NCI-H2081 treated with DMSO at 0.1 percent for 48 hours (cell line): ENCODE measurements at places on chromosomes 5 and 9.

DNA sequence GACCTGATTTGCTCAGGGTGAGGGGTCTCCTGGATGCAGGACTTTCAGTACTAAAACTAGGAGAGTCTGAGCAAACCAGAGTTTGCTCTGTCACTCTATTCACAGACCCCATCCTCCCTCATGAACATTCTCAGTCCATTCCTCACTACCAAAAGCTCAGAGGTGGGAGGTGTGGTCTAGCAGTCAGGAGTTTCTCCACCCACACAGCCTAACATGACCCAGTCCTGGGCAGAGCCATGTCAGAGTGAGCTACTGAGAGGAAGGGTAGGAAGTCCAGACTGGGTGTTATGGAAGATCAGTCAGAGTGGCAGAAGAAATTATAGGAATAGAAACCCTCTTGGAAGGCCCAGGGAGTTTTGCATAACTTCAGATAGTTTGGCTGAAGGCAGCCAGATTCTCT, 113.3 kb upstream of the GRAMD2B start:
- DNase-seq, result no peak

- no peak for DNase-seq
These were observed 661 bp upstream of the SLC25A51 start for GRCh38 chr9:37904445-37905130.

GRCh38 chr9:15642369-15642962, 89.6 kb downstream of the CCDC171 start:
- peak; percentile 50 for DNase-seq

- no peak for DNase-seq
These were observed 691.2 kb upstream of the CDH6 start for GRCh38 chr5:30502277-30502676.

- DNase-seq, result peak; percentile 79
These were observed 29.3 kb upstream of the NDFIP1 start for GRCh38 chr5:142079306-142079721.

- DNase-seq, result no peak
These were observed 282.6 kb downstream of the ZNF608 start for GRCh38 chr5:124463851-124464250.

GRCh38 chr9:98017306-98017705, 34.2 kb downstream of the ANP32B start:
- no peak for DNase-seq

- no peak for DNase-seq
These were observed 49.7 kb upstream of the FNIP1 start for GRCh38 chr5:131846536-131846935.

GRCh38 chr5:138489683-138490061, 24.4 kb downstream of the EGR1 start:
- DNase-seq, result no peak

GRCh38 chr9:137321726-137322361, 19.8 kb upstream of the NRARP start:
- DNase-seq, result no peak

DNA sequence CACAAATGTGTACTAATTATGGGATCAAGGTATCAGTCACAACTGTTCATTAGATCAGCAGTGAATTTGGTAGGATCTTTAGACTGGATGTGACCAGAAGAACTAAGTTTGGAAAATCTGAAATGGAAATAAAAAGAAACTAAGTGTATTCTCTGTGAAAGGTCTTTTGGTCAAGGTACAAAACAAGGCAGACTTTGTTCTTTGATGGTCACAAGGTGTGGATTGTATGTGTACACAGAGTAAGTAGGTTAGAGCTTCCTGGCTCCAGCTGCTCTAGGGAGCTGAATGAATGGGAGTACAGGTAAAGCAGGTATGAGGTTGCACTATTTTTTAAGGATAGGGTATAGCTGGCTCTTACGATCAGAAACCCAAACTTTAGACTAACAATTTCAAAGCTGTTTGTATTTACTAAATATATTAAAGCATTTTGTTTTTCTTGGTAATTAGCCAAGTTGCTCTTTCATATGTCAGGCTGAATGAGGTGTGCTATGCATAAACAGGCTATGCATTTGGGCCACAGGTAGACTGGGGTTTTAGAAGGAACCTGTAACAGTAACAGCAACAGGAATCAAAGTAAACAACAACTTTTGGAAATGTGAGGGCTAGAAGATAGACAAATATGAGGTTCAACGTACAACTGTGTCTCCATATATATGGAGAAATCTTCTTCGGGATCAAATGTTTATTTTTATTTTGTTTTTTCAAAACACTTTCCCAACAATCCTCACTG, 32.5 kb downstream of the FAM169A start:
- DNase-seq, result no peak

- no peak for DNase-seq
These were observed 147.6 kb downstream of the COL23A1 start for GRCh38 chr5:178442405-178443257.

GRCh38 chr9:4581861-4582565, 80.1 kb upstream of the PLPP6 start:
- no peak for DNase-seq

GRCh38 chr5:80957031-80957761, 3.0 kb upstream of the RASGRF2 start:
- peak; percentile 4 for DNase-seq

DNA sequence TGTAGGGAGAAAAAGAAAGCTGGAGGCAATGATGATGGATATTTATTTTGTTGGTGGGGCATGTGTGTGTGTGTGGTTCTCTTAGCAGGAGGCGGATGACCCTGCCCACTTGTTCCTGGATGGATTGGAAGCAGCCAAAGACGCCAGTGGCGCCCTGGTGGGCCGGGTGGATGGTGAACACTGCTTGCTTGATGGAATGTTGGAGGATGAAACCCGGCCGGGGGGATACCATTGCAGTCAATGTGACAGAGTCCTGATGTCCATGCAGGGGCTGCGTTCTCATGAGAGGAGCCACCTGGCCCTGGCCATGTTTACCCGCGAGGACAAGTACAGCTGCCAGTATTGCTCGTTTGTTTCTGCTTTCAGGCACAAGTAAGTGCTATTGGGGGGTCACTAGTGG, 69.2 kb downstream of the ZNF462 start:
- no peak for DNase-seq

DNA sequence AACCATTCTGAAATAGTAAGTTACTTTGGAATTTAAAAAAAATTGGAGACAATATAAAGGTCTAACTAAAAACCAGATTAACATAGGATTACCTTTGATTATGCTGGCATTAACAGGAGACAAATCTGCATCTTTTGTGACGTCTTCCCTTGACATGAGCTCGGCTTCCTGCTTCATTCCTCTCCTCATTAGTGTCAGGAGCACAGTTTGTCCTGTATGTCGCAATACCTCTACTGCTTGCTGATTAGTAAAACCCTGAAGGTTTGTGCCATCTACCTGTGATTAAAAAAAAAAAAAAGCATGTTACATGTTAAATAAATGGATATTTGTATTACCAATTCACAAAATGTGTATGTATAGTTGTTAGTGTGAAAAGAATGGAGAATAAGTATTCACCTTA, 73.7 kb downstream of the MPDZ start:
- DNase-seq, result no peak

DNA sequence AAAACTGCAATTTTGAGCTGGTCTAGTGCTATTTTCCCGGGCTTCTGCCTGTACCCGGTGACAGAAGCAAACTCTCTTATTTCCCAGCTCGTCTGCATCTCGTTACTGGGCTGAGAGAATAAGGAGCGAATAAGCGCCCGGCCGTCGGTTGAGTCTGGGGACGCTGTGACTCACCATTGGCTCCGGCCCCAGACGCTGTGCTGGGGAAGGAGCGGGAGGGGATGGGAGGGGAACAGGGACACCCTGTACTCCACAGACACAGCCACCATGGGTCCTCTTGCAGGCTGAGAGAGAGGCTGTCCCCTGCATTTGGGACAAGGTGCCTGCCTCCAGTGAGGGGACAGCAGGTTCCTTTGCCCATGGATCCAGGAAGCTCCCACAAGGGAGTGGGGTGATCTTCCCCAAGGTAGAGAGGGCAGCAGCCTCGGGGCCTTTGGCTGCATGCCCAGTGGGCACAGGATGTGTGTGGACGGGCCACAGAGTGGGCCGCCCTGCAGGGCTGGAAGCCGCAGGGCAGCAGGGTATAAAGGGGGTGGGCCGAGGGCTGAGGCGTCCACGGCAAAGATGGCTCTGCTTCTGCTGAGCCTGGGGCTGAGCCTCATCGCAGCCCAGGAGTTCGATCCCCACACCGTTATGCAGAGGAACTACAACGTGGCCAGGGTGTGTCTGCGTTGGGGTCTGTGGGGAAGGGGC, at the start of gene LCN9:
Gene LCN9 (plus strand): TSS at position 552 of the 693 bp plus-strand sequence. CDS start 13 bp downstream, at position 565.
- DNase-seq, result no peak

GRCh38 chr9:138045541-138046490, 168.2 kb downstream of the CACNA1B start:
- DNase-seq, result no peak

GRCh38 chr9:132008184-132008803, 71.4 kb downstream of the MED27 start:
- no peak for DNase-seq

GRCh38 chr9:4126996-4127395, 172.9 kb downstream of the GLIS3 start:
- no peak for DNase-seq

DNA sequence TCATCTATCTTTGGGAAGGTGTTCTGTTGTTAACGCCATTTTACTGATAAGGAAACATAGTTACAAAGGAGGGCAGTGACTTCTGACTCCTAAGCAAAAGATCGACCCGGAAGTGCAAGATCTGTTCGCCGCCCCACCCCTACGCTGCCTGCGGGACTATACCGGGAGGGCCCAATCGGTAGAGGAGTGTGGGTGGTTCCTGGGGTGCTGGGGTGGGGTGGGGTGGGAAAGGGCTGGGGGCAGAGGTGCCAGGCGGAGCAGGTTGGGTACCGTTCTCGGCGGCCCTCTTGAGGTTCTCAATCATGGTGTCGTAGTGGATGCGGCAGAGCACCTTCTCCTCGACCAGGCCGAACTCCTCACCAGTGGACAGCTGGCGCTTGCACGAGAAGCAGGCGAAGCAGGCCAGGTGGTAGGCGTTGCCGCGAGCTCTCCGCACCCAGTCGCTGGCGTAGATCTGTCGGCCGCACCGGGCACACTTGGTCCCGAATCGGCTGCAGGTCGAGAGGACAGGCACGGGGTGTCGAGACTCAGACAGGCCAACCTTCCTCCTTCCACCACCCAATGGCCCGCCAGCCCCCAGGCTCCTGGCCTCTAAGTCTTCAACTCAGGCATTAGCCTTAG, 11.8 kb downstream of the LHX6 start:
- DNase-seq, result no peak

- DNase-seq, result no peak
These were observed 363.4 kb upstream of the SLC30A5 start for GRCh38 chr5:68730220-68730978.

DNA sequence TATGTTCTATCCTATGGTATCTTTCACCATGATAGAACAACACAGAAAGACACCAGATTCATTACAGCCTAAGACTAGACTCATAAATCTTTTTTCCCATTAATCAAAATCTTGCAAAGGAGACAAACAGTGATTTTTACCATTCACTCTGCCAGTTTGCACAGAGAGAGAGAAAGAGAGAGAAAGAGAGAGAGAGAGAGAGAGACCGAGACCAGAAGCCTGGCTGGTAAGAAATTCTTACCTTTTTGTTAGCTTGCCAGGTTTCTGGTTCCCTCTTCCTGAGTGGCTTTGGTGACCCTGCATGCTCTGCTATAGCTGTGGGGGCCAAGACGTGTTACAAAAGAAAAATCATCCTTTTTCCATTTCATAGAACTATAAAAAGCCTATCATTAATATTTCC, 18.6 kb downstream of the TMEM161B start:
- no peak for DNase-seq

- DNase-seq, result no peak
These were observed 13.0 kb upstream of the GLIPR2 start for GRCh38 chr9:36123515-36123914.

DNA sequence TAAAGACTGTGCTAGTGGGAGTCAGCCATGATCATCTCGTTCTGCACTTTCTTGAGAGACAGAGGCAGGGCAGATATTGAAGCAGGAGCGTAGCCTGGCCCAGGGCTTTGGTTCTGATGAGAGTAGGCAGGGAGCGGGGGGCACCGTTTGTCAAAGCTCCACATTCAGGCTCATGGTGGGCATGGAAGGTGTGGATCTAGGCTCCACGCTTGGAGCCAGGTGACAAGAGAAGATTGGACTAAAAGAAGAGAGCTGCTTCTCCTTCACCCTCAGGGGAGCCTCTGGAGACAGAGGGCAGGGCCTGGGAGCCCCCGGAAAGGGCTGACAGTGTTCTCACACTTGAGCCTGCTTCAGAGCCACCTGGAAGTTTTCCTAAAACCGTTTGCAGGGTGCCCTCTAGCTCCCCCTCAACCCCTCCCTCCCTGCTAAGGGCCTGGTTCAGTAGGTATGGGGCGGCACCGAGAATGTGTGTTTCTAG, 24.7 kb upstream of the FCN2 start:
- DNase-seq, result no peak

DNA sequence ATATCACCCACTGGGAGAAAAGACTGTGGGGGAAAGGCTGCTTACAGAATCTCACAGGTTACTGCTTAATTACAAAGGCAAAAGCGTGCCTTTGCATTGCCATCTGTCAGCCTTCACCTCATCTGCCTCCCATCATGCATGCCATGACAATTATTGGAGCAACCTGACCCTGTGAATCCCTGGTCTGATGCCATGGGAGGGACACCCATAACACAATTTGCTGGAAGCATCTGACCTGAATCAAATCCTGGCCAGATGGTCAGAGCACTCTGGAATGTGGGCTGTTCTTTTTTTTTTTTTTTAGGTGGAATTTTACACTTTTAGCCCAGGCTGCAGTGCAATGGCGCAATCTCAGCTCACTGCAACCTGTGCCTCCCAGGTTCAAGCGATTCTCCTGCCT, 11.6 kb upstream of the RETREG1 start:
- DNase-seq, result no peak

DNA sequence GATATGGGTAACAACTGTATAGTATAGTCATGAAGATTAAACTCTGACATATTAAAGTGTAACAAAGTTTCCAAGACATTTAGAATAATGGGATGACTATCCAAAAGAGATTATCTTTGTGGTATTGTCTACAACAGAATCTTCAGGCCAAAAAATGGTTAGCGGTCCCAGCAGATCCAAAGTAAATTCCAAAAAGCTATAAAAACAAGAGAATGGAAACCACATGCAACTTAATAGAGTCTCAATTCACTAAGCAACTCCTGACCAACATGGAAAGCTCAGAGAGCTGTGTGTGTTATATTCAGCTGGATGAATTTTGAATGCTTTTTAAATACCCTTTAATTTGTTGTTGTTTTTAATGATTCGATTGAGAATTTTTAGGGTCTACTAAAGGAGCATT, 688.2 kb downstream of the CETN3 start:
- no peak for DNase-seq

DNA sequence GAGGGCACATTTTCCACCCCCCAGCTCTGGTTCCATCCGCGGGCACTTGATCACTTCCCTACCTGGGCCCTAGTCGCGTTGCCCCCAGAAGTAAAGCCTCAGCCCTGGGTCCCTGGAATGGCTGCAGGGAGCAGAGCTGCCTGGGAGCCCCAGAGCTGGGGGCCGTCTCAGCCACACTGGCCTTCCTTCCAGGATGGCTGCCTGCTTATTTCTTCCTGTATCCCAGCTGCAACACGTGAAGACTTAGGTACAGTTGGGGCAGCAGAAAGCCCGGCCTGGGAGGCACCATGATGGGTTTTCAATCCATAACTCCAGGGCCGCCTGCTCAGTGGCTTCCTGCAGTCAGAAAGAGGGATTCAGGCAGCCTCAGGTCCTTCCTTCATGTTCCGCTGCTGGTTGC, 232.3 kb downstream of the IRX2 start:
- DNase-seq, result no peak

GRCh38 chr5:155886311-155887031, 440.5 kb upstream of the SGCD start:
- DNase-seq, result no peak

- DNase-seq, result no peak
These were observed 459.9 kb upstream of the NMUR2 start for GRCh38 chr5:152864991-152865390.
